ENCODE measurements at places on chromosomes 6 and 20.

DNA sequence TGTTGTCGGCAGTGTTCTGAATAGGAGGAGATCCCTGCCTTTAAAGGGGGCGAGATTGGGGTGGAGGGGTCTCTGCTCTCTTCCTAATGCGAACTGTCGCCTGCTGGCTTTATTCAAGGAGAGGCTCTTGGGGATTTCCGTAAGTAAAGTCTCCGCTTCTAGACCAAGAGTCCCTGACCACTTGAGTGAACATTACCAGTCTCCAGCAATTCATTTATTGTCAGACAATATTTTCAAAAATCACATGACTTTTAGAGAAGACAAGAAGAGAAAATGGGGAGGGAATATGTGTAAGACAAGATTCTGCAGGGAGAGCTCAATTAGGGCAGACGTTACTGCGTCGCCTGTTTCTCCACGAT lies 21.2 kb downstream of the POM121L2 start:
- DNase-seq: no peak

- no peak for DNase-seq
These were observed 164.8 kb upstream of the CEP162 start for GRCh38 chr6:84392261-84392660.

DNA sequence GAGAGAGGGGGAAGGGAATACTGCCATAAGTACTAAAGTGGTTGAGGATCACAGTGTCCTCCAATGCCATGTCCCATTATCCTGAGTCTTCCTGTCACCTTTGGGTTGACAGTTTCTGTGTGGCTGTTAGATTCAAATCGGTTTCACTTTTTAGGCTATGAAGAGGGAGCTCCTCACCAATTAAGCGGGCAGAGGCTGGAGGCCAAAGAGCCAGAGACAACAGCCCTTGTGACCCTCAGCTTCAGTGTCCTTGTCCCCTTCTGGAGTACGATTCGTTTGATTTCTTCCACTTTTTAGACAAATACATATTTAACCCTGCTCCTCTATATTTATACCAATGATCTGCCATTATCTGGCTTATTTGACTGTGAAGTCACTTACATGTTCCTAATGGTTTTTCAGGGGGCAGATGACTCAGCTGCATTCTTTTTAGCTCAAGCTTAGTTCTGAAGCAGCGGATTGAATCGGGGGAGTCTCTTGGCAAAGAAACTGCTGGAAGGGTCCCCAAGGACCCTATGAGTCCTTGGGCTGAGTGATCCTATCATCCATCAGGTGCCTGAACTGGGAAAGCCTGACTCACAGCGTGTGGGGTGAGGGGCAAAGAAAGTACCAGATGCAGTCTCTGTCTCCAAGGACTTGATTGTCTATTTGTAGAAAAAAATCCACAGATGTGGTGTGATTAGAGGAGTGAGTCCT lies 18.2 kb downstream of the FERMT1 start:
- DNase-seq: no peak

DNA sequence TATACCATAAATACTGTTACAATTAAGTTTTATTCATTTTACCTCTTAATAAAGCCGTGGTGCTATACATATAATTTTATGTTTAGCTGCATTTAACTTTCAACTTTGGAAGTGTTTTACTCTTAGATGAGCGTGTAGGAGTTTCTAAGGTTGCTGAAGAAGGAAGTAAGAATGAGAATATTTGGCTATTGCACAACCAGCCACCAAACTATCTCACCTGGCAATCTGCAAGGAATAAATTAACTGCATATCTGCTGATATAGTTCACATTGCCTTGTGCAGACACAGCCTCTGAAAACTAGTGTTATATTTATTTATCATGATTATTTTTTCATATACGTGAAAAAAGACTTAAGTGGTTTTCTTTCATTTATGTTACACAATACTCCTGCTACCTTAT lies 230.4 kb downstream of the PLCB1 start:
- DNase-seq: no peak

DNA sequence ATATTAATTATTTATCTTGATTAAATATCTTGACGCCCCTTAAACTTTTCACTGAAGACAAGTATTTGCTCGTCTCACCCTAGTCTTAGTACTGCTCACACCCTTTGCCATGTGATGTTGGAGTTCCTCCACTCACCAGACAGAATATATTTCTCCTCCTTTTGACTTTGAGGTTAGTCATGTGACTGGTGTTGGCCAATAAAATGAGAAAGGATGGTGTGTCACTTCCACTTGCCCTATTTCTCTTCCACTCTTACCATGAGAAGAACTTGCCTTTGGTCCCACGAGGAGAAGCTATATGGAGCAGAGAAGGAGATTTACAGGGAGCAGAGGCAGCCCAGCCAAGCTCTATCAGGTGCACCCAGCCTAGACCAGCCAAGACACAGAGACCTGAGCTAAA lies 64.9 kb upstream of the TAB2 start:
- no peak for DNase-seq

DNA sequence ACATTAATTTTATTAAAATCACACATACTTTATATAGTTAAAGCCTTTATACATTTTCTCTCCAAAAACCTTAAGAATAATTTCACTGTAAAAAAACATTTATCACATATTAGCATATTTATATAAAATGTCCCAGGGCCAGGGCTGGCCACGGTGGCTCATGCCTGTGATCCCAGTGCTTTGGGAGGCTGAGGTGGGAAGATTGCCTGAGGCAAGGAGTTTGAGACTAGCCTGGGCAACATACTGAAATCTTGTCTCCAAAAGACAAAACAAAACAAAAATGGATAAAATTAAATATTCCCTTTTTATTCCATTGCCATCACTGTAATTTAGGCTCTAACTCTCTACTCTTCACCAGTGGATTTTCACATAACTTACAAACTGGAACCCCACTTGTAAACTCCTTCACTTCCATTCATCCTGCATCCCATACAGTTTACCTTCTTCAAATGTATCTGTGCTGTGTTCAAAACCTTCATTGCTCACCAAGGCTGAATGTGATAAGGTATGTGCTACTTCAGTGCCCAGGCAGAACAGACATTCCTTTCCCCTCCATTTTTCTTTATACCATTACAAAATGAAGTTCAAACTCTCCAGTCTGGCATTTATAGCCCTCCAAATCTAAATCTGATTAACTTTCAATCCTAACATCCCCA lies 42.9 kb upstream of the PIM1 start:
- no peak for DNase-seq
